Caco-2 (cell line): ENCODE measurements at places on chromosomes 5 and 9.

DNA sequence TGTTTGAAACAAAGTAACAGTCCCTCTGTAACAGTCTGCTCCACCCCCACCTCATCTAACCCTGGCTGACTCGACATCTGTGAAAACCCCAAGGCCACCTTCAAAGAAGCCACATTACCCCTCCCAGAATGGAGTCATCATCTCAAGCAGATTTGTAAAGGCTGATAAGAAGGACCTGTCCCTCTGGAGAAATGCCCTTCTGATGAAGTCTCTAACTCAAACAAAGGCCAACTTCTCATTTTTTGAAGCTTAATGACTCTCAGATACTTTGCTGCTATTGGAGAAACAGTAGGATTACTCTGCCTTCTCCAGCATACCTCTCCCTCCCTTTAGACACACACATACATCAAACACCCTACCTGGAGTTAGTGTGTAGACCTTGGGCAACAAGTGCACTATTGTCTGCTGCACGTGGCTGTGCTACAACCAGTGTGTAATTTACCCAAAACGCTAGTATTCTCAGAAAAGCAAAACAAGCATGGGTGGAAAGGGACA is 5.3 kb upstream of the SUSD1 start:
- DNase-seq = peak; percentile 57

DNA sequence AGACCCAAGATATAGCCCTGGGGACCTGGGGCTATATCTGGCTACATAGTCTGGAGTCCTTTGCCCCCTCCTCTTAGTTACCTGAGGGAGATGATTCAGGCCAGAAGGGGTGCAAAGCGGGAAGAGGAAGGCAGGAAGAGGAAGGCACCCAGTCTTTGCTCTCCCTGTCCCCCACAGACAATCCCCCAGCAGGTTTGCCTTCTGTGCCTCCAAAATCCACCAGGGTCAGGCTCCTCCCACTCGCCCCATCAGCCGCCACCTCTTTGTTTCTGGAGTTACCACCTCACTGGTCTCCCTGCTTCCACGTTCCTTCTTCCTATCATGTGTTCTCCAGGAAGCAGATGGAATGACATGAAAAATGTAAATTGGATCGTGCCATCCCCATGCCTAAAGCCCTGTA is 31.2 kb upstream of the FABP6 start:
- DNase-seq = no peak

DNA sequence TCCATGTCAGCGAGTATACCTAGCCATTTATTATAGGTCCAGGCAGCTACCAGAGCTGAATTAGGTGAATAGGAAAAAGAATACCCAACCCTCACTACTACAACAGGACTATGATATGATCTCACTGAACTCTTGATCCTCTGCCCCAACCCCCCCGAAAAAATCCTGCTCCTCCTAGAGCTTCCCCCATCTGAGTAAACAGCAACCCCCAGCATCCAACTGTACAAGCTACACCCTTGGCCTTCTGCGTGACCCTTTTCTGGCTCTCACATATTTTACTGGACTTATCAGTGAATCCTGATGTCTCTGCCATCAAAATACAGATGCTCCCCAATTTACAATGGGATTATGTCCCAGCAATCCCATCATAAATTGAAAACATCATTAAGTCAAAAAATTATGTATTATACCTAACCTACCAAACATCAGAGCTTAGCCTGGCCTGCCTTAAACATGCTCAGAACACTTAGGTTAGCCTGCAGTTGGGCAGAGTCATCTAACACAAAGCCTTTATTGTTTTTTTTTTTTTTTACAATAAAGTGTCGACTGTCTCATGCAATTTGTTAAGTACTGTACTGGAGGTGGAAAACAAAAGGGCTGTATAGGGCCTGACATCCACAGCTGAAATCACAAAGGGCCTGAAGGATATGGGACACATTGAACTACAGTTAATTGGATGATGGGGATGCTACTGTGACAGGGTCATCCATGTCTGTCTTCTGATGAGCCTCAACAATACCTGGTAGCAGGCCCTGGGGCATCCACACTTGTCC is 128.9 kb upstream of the ERCC6L2 start:
- no peak for DNase-seq

GRCh38 chr5:93039888-93040287 is 541.1 kb downstream of the NR2F1-AS1 start:
- no peak for DNase-seq

DNA sequence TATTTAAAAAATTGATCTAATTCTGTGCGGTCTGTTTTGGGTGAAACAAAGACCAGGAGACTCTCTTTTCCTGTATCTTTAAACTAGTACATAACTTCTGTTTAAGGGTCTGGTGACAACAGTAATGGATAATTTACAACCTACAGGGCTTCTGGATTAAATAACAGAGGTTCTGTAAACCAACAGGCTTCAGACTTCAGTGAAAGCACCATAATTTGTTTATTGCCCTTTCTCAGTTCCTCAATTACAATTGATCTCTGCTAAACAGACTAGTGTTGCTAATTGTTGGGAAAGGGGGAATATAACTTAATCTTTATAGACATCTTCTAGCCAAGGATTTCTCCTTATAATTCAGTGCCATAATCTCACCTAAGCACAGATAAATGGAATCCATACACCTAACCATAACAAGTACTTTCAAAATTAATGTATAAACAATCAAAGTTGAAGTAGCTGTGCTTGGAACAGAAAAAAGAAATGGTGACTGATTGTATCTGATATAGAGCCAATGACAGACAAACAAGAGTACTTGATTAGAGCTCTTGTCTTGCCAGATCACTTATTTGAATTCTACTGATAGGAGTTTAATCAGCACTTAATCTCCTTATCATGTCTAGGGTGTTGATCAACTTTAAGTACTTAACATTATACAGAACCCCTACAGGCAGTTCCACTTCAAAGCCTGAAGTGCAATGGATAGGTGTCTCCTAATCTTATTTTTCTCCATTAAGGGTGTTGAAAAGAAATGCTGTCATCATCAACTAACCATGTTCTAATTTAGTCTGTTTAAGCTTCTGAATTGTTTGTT is 536.0 kb downstream of the NR2F1-AS1 start:
- DNase-seq = no peak

GRCh38 chr5:173591056-173591514 is 25.4 kb downstream of the BOD1 start:
- no peak for DNase-seq
